ENCODE measurements at places on chromosomes 7 and 10.

- DNase-seq = no peak
These were observed 15.1 kb upstream of the RALA start for GRCh38 chr7:39608278-39608677.

- no peak for DNase-seq
These were observed 115.7 kb upstream of the NANOS1 start for GRCh38 chr10:118913825-118914224.

- no peak for DNase-seq
These were observed 120.5 kb downstream of the UBE2H start for GRCh38 chr7:129832282-129832681.

- DNase-seq = no peak
These were observed 138.9 kb upstream of the SVIL start for GRCh38 chr10:29773675-29774091.

DNA sequence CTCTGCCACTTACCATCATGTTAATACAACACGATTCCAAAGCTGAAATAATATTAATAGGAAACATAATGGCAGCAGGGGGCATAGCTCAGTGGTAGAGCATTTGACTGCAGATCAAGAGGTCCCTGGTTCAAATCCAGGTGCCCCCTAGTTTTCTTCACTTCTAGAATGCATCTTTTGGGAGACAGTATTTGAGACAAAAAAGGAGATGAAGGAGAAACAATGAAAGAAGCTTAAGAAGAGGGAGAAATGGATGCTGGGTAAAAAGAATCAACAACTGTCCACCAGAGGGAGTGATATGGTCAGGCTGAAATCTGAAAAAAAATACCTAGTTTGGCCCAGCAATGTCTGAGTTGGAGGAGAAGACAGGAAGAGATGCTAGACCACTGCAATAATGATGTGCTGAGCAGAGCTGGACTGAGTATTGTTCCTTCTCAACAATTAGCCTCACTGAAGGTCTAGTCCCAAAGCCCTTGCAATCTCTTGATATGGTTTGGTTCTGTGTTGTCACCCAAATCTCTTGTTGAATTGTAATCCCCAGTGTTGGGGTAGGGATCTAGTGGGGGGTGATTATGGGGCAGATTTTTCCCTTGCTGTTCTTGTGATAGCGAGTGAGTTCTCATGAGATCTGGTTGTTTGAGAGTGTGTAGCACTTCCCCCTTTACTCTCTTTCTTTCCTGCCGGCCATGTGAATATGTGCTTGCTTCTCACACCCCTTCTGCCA, 48.3 kb downstream of the ZNF783 start:
- no peak for DNase-seq

- no peak for DNase-seq
These were observed 251.2 kb downstream of the POU6F2 start for GRCh38 chr7:39228946-39229345.

DNA sequence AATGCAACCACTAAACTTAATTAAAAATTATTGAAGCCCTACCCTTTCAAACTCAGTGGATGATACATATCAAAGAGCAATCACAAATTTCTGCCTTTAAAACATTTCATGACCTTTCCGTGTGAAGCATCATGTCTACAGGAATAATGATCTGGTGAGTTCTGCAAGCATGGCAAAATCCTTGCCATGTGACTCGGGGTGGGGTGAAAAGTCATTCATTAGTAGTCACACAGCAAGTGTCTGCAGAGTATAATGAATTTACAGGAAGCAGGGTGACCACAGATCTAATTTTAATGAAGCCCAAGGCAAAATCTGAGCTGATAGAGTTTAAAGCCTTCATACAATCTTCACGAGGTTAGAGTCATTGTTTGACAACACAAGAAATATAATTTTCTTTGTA, 351.9 kb downstream of the THSD7A start:
- DNase-seq = no peak

DNA sequence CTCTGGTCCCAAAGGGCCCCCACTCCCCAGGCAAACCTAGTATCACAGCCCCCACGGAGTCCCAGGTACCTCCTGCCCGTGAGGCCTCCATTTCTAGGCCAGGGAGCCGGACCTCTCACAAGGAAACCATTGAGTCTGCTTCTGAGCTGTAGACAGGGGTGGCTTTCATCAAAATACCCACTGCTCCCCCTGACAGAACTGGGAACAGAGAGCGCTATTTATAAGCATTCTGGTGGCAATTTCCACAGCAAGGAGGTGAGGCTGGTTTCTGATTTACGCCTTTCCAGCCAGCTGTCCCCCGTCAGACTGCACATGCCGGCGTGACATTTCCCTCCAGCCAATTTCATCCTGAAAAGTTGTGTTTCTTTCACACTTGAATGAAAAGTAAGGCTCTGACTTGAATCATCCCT, 407.5 kb upstream of the PRKCQ start:
- DNase-seq = no peak

DNA sequence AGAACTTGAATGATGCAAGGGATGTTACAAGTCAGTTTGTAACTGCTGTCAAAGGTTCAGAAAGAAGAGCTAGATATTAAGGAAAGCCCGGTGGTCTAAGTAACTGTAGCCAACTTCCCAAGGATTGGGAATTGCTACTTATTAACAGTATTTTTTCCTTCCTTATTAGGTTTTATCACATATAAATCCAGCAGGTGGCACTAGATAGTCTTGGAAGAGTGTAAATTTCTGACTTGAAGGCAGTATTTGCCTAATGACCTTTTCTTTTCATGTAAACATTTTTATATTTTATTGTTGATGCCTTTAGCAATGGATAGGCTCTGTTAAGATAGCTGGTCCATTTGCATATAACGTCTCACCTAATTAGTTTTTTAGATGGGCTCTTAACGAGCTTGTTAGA, 51.2 kb downstream of the ANLN start:
- no peak for DNase-seq

- no peak for DNase-seq
These were observed 577 bp upstream of the DDX21 start for GRCh38 chr10:68955355-68955831.

GRCh38 chr7:78080241-78080640, 281.7 kb downstream of the PHTF2 start:
- DNase-seq = no peak

GRCh38 chr7:2760098-2760889, 72.3 kb downstream of the AMZ1 start:
- DNase-seq = no peak

GRCh38 chr10:78207216-78207615, 173.6 kb downstream of the RPS24 start:
- no peak for DNase-seq

GRCh38 chr7:92802406-92802805, 34.0 kb downstream of the CDK6 start:
- DNase-seq = no peak

DNA sequence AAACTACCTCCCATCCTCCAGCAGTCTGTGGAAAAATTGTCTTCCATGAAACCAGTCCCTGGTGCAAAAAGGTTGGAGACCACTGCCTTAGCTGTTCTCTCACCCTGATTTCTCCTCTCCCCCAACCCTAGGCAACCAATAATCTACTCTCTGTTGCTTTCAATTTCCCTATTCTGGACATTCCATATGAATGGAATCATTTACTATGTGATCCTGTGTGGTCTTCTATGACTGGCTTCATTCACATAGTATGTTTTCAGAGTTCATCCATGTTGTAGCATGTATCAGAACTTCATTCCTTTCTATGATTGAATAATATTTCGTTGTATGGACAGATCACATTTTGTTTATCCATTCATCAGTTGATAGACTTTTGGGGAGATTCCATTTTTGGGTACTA, 38.3 kb upstream of the DLG5 start:
- DNase-seq = no peak

DNA sequence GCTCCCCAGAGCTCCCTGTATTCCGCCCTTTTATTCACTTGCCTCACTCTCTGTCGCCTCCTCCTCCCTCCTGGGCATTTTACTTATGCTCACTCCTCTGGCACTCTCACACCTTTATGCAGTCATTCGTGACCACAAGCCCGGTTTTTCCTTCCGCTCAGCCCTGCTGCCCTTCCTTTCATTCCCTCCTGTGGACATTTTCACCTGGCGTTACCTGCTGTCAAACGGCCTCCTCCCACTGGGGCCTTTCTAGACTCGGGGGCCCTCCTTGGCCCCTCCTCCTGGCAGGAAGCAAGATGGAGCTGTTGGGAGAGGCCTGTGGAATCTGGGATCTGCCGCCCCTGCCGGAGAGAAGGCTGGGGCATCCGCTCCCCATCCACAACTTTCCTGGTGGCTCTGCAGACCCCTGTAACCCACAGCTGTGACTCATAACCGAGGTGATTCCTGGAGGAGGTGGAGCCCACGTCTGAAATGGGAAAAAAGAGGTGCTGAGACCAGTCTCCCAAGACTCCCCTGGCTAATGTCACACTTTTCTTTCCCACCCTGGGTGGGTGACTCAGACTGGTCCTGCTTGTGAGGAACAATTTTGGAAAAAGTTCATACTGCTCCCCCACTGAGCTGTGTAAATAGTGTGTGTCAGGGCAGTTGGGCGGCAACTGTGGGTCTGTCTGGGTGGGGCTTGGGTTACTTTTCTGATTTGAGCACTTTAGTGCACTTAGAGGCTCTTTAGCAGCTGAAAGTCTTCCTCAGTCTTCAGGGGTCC, 1.2 kb downstream of the VCL start:
- DNase-seq = no peak

- no peak for DNase-seq
These were observed 138.4 kb downstream of the PAXIP1 start for GRCh38 chr7:154864523-154864891.

DNA sequence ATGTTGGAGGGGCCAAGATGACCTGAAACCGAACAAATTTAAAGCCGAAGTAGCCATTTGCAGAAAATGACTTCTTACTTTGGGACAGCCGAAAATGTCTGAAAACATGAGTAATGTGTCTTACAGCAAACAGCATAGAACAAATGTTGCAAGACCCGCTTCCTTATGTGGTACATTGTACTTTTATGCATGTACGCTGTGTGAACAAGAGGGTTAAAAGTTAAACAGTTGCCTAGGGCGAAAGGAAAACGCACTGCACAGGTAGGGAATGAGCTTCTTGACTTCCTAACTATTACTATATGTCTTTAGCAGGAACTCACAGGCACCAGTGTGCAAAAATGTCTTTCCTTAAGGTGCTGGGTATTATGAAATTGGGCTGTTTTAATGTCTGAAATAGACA, 303.5 kb upstream of the MGMT start:
- DNase-seq = no peak

DNA sequence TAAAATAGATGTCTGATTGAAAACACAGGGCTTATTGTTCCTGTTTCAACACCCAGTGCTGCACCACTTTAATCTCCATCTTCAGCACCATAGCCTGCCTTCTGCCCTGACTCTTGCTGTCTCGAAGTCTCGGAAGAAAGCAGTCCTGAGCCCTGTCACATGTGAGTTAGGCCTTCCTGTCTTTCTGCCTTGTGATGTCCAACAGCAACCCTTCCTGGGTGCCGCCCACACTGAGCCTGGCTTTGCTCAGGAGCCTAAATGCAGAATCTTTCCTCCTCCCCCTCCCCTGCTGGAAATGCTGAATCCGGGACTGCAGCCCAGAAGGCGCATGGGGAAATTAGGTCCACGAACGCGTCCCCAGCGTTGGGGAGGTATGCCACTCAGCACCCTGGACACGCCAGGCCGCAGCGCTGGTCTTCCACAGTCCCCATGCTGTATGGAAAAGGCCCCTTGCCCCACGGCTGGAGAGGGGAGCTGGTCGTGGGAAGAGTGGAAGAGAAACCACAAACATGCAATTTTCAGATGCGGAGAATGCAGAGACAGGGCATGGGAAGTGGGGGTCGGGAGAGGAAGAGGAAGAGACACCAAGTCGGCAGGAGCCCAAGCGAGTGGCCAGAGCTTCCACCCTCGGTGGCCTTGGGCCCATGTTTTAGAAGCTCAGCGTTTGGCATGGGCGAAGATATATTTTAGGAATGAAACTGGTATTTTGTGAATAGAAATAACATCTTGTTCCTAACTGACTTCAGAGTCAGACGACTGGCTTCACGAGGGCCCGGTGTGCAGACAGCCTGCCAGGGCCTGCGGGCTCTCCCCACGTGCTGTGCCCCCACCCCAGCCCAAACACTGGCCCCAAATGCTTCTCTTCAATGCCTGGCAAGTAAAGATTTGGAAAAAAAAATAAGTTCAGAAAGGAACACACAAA, 656.1 kb upstream of the FOXK1 start:
- DNase-seq = no peak

- DNase-seq = no peak
These were observed 444.2 kb upstream of the C7orf33 start for GRCh38 chr7:148146346-148146745.

- DNase-seq = no peak
These were observed 242.6 kb downstream of the MAD1L1 start for GRCh38 chr7:1990001-1990670.

GRCh38 chr7:93837245-93837644, 53.3 kb downstream of the TFPI2 start:
- DNase-seq = no peak

GRCh38 chr7:401495-401894, 111.5 kb downstream of the FOXL3 start:
- no peak for DNase-seq

DNA sequence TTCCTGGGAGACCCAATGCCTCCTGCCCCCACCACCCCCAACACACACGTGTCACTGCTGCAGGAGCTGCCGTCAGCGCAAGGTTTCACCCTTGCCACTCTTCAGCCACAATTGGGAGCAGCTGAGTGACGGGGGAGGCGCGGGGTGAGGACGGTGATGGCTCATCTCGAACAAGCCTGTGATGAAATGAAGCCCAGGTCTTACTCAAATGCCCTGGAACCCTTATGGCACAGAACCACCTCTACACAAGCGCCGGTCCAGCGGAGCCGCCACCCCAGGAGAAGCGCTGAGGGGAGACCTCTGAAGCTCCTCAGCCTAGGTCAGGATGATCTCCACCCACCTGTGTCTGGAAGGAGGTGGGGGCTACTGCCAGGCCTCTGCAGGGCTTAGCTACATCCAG, 25.7 kb downstream of the PDIA4 start:
- no peak for DNase-seq

- no peak for DNase-seq
These were observed 233.0 kb upstream of the MKLN1 start for GRCh38 chr7:131094685-131095084.

GRCh38 chr7:41107330-41107937, 595.5 kb downstream of the INHBA start:
- DNase-seq = no peak

DNA sequence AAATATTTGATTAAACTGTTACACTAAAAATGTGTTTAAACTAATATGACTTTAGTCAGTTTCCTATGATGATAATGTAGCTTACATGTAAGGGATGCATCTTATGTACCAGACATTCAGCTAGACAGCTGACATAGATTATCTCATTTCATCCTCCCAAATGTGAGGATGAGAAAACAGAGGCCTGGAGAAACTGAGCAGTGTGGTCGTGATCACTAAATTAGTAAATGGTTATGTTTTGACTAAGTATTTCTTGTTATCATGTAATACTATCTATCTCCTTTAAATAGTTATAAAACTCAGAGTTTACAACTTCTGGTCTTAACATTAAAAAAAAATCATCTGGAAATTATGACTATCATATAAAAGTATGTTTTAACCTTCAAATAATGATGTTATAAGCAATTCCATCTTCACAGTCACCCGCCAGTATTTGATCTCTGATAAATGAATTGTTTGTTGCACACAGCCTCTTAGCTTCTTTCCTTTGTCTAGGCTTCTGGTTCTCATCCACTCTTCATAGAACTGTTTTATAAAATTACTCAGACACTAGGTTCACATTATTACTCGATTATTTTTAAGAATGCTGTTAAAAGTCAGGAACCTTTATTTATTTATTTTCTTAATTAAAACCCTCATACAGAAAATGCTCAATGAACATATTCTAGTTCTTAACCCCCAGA, 33.6 kb upstream of the HDAC9 start:
- DNase-seq = no peak

- no peak for DNase-seq
These were observed 14.9 kb downstream of the SFTPD start for GRCh38 chr10:79933961-79934360.

GRCh38 chr10:52217531-52217930, 96.5 kb upstream of the DKK1 start:
- no peak for DNase-seq

Data from KG1 (cell line).